ENCODE measurements at places on chromosomes 7 and 10.

DNA sequence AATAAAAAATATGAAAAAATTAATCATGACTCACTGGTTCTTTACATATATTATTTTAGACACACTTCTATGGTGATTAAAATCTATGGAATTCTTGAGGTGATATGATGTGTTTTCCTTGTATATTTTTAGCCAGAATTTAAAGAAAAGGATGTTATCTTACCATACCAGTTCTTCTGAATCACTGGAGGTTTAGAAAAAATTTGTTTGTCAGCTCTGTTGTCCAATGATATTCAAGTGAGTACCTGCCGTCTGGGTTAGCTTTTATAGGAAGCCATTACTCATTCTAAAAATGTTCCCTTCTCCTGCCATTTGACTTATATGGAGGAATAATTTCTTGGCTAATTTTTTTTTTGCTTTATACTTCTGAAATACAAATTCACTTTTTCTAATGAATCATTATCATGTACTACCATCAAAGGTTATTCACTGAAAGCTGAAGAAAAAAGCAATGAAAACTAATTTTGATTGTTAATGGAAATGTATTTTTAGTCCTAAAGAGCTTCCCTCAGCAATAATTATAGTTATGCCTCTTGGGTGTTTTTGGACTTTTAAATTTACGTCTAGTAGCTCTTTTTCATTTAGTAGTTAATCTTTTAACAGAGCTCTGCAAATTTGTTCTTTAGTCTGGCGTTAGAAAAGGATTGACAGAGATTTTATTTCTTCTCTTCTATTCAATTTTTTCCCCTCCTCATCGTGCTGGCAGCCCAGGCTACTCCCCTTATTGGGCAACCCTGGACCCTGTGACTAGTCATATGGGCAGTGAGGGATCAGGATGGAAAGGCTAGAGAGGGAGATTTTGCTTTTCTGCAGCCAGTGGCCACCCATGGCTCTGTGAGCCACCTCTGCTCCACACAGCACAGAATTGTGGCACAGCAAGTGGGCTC is 434.2 kb downstream of the LRMDA start:
- no peak for DNase-seq

DNA sequence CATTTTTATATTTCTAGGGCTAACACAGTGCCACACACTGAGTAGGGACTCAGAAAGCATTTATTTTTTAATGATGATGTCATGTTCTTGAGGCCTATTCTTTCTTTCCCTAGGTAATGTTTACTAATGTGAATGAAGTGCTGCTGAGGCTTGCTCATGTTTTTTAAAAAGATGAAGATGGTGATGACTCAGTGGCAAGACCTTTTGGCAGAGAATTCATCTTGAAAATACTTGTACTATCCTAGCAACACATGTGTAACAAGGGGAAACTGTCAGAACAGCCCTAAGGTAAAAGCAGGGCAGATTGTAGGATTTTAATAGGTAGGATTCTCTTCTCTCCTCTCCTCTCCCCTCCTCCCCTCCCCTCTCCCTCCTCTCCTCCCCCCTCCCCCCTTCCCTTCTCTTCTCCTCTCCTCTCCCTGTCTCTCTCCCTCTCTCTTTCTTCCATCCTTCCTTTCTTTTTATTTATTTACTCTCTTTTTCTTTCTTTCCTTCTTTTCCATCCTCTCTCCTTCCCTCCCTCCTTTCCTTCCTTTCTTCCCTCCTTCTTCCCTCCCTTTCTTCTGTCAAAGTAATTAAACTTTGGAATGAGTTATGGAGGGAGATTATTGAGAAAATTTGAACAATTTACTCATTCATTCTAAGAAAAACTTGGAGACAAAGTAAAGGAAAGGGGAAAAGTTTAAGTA is 75.3 kb downstream of the ZNF92 start:
- no peak for DNase-seq

GRCh38 chr10:129532838-129533237 is 65.8 kb downstream of the MGMT start:
- no peak for DNase-seq

- no peak for DNase-seq
Observed at GRCh38 chr7:142910481-142910880, 23.1 kb downstream of the TRPV5 start.

DNA sequence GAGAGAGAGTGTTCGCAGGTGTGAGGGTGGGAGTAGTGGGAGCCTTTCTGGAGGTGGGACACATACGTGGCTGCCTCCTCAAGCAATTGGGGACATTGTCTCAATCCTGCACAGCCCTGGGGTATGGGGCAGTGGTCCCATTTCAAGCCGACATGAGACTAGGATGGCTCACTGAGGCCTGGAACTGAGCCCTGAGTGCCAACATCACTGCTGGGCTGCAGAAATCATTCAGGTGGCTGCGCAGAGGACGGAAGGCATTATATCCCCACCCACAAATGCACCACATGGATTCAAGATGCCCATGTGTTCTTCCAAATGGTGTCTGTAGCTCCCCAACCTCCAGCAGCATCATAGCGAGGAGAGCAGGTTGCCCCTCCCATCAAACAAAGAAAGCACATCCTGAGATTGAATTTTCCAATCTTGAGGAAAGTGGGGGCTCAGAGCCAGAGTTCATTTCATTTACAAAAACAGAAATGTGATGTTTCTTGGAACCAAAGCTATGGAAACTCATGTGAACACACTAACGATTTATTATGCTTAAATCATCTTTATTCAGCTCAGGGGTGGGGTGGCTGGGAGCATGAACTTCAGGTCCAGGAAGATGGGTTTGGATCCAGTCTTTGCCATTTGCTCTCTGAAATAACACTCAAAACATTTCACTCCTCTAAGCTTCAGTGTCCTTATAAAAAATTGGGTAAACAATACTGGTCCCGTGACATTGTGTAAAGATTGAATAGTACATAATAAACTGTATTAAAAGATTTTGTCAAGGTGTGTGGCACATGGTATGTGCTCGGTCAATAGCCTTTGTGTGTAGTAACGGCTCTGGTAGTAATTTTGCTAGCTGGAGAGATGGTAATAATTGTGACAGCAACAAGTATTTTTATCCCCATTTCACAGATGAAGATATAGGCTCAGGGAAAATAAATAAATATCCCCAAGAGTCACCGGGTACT is 4.6 kb downstream of the SFTPA2 start:
- no peak for DNase-seq

DNA sequence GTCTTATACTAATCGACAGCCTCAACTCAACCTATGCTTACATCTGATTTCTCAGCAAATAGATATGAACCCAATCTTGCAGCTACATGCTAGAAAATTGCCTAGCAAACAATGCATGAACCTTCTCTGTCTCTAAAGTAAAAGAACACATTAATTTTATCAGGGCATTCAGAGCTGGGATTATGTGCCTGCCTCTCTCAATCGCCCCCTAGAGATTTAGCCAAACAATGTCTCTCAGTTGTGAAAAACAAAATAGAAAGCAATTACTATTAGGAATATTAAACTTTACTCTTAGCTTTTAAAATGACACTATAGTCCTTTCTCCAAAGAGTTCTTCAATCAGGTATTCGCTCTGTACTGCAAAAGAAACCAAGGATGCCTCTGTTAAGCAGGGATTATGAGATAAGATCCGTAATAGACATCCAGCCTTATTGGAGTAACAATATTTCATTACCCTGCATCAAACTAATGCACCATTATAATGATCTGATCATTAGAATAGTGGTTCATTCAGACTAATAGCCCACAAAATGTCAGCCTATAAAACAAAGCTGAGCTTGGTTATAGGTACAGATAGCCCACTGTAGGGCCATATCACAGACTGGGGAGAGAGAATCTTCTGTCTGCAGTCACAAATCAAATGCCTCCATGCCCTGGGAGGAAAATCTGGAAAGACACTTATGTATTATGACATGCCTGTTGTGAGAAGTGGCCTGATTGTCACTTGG is 736.9 kb downstream of the PARD3 start:
- DNase-seq: no peak

DNA sequence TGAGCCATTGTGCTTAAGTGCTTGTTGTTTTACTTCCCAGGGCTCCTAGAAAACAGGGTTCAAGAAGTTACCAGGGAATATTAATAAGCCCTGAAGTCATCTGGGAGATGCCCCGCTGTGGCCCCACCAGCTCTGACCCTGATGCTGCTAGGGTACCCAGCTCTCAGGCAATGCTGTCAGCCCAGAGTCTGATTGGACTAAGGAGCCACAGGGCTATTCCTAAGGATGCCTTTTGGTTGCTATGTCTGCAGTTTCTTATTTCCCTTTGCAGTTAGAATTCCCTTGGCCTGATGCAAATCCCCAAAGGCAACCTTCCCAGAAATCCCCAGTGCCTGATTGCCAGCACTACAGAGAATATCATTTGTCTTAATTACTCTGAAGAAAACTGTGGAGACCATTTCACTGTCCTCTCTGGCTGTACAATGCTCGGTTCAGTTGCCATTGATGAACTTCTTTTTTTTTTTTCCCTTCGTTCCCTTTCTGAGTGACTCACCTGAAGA is 236.7 kb upstream of the KMT2E start:
- no peak for DNase-seq

DNA sequence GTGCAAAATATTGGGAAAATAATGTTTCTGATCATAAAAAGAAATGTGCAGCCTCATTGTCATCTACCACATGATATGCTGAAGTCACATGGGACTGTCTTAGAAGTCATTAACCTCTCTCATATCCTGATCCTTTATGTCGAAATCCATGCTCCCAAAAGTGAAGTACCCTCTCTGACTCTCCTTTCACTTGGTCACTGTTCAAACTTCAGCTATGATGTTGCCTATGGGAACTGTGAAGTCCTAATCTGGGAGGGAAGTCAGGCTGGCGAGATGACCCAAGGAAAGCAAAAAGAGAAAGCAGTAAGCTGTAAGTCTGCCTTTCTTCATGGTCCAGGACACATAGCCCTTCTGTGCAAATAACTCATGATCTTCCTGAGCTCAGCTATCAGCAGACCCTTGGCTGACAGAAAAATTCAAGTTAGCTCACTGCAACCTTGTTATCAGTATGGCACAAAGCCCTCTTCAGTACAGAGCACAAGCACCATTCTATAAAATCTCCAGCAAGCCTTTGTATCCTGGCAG is 29.5 kb downstream of the WASL start:
- no peak for DNase-seq

Measured in NCI-H2081 (cell line).